ENCODE measurements at places on chromosomes 11 and 22.
A peak's percentile ranks its signal among the peaks of the same experiment; 100 is the strongest.

DNA sequence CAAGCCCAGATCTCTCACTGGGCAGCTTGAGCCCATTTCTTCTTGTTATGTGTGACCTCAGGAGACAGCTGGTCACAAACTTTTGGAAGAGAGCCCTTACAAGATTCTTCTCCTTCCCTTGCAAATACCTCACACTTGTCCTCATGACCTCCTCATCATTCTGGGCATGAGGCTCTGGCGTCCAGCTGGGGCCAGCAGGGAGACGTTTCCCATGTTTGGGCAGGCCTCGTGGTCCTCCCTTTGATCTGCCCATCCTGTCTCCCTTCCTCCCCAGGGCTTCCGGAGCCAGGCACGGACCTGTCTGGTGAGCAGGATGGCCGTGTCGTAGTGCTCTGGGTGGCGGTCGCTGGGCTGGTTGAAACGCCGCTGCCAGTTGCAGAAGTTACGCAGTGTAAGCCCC, 9.7 kb downstream of the ADAMTS8 start:
- no peak overlapping the region for H3K4me3 ChIP-seq
- H3K4me1 ChIP-seq, result peaks cover 4% of the 10 kb centered on the region
- no peak overlapping the region for H3K27ac ChIP-seq

DNA sequence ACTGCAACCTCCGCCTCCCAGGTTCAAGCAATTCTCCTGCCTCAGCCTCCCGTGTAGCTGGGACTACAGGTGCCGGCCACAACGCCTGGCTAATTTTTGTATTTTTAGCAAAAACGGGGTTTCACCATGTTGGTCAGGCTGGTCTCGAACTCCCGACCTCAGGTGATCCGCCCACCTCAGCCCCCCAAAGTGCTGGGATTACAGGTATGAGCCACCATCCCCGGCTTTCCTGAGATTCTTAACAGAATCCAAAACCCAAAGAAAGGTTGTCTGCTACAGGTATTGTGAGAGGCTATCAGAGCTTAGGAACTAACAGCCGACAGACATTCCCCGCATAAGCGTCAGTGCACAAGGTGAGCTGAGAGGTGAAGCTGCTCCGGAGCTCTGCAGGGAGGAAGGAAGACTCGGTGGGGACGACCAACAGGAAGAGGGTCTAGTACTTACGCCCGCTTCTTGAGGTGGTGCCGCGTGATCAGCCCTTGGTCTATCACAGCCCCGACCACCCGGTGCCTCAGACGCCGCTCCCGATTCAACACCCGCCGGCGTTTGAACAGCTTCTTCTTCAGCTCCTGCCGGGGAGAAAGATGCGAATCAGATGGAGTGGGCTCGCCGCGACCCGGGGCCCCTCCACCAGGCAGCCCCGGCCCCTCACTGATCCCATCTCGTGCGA, 470 bp downstream of the C11orf98 start:
- no peak for DNase-seq
- H3K27ac ChIP-seq, result peak overlapping the region; percentile 69
- H3K27me3 ChIP-seq, result no peaks in the 10 kb centered on the region
- H3K4me1 ChIP-seq, result peaks cover 14% of the 10 kb centered on the region
- no peaks in the 10 kb centered on the region for H3K36me3 ChIP-seq
- peak overlapping the region; percentile 65 for H3K4me3 ChIP-seq

DNA sequence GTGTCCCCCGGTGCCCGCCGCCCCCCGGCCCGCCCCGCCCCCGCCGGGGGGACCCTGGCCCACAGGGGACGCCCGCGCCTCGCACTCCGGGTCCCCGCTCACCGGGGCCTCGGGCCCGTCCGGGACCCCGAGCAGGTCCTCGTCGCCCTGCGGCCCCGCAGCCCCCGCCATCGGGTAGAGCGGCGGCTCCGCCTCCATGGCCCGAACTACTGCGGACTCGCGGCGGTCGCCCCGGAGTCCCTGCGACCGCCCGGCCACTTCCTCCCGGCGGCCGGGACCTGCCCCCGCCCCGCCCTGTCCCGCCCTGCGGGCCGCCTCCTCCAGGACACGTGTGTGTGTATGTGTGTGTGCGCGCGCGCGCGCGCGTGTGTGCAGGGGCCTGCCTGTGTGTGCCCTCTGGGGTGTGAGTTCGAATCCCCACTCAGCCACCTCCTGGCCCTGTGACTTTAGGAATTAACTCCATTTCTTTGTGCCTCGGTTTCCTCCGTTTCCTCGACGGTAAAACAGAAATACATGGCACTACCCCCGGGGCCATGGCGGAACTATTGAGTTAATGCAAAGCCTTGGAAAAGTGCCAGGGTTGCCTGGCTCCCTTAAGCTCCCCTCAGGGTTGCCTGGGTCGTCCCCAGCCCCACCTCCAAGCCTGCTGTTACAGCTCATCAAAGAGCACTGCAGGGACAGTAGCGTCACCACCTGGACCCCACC, at the start of gene UNC93B1:
UNC93B1 (minus strand) TSS at position 252 of the 705 bp plus-strand sequence; CDS start at position 198, 54 bp downstream.
- H3K4me1 ChIP-seq, result no peaks in the 10 kb centered on the region
- DNase-seq, result peak; percentile 81
- H3K27ac ChIP-seq, result no peak within 1 kb of the TSS
- H3K27me3 ChIP-seq, result peaks cover 29% of the 10 kb centered on the region

DNA sequence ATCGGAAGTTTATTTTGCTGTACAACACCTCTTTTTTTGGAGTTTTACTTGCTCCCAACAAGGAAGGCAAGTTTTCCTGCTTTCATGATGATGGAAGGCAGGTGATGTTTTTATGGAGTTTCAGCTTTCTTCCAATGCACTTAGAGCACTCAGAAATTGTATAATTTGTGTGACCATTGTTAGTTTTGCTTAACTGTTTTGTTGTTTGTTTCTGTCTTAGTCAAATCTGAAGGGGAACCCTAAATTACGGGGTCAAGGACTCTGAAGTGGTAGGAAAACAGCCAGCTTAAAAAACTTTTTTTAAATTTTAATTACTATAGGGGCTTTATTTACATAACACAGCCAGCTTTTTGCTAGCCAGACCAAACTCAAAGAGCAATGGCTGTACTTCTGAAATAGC, 14.7 kb downstream of the APOL6 start:
- no peaks in the 10 kb centered on the region for H3K4me1 ChIP-seq
- H3K27me3 ChIP-seq, result no peaks in the 10 kb centered on the region
- H3K4me3 ChIP-seq, result no peak overlapping the region
- H3K27ac ChIP-seq, result no peak overlapping the region
- DNase-seq, result no peak
